Activated CD4-positive, alpha-beta T cell treated with anti-CD3 and anti-CD28 coated beads, Interleukin-2, amount 50 U/mL, for 24 hours (primary cell): ENCODE measurements at places on chromosomes 12 and 14.

DNA sequence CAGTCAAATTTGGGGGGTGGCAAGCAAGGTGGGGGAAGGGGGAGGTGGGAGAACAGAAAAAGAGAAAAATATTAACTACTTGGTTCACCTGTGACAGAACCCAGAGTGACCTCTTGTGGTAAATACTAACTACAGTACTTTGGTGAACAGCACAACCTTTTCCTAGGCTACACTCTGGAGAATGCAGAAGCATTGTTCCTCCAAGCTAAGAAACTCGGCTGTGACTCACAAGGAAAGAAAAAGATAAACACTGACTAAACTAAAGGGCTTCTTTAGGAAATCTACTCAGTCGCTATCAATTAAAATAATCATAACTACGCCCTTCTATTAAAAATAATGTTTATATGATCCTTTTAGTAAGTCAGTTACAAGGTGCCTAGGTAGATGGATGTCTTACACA is 5.4 kb downstream of the KCNH5 start:
- no peak for DNase-seq

DNA sequence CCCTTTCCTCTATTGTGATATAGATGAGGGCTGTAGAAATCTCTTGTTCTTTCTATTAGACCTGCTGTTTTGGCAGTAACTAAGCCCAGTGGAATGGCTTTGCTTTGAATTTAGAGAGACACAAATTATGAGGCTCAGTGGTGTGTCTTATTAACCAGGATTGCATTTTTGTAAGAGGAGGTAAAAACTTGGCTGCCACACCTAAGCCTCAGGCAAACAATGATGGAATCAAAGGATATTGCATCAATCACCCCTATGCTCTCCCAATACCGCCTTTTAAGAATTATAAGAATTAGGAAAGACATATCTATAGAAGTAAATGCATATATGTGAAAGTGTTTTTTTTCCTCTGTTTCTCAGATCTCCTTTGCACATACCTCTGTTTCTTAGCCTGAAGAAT is 63.3 kb downstream of the ACSS3 start:
- DNase-seq = no peak

GRCh38 chr14:104694991-104695659 is 5.7 kb downstream of the INF2 start:
- DNase-seq = no peak

- DNase-seq = no peak
These were observed 13.2 kb upstream of the TIGAR start for GRCh38 chr12:4307593-4308333.

GRCh38 chr12:26292596-26292995 is 97.2 kb downstream of the SSPN start:
- DNase-seq = no peak

DNA sequence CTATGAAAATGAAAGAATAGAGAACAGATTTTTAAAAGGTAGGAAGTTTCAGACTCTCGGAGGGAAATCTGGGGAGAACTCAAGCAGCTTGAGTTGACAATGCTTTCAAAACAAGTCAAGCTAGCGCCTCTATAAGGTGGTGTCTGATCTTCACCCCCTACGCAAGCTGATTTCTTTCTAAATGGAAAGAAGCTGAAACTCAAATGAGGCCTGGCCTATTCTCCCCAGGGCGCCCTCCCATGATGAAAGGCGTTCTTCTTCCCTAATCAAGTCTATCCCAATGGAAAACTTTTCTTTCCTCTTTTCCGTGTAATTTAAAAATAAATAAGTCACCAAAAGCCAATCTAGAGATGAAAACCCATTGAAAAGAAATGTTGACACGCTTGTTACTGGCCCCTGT is 20.6 kb downstream of the PTHLH start:
- DNase-seq = no peak

GRCh38 chr14:32980178-32980901 is 41.7 kb downstream of the NPAS3 start:
- DNase-seq = no peak

GRCh38 chr12:55746174-55746912 is 3.4 kb downstream of the GDF11 start:
- no peak for DNase-seq

DNA sequence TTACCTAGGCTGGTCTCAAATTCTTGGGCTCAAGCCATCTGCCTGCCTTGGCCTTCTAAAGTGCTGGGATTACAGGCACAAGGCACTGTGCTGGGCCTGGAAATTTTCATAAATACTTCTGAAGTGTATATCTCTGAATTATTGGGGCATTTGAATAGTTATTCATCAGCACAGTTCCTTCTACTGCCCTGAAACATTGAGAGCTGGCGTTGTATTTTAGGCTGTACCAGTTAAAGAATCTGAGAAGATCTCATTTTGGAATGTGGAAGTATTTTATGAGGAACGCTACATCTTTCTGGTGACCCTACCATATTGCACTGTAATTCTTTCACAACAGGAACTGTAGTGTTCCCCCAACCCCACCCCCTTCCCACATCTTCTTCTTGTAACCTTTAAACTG is 349.0 kb upstream of the RGS6 start:
- DNase-seq = no peak

DNA sequence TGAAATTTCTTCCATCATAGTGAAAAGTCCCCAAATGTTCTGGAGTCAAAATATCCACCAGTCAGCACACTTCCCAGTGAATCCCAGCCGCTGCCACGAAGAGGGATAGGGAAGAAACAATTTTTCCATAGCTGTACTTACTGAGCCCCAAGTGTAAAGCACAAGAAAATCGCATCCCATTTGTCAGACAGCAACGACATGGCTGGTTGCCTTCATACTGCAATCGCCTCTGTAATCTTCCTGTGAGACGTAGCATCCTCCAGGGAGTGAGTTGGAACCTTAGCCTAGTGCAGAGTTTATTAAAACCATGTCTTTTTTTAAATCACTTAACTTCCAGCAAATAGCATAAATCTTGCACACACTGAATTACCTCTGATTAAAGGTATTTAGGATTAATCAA is 56.8 kb downstream of the GNG2 start:
- DNase-seq = no peak

- DNase-seq = no peak
These were observed 3.5 kb downstream of the AICDA start for GRCh38 chr12:8609061-8609570.

DNA sequence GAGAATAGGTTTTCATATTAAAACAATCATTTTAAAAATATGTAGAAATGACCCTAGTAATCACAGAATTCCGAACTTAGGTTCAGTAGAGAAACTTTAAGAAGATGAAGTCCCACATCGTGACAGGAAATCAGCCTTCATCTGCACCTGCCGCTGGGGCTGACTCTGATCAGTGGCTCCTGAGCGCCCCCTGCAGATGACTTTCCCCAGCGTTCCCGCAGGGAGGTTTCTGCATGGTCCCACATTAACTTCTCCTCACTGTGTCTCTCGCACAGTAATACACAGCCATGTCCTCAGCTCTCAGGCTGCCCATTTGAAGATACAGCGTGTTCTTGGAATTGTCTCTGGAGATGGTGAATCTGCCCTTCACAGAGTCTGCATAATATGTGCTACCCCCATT is 1131.1 kb downstream of the TMEM121 start:
- peak; percentile 21 for DNase-seq

DNA sequence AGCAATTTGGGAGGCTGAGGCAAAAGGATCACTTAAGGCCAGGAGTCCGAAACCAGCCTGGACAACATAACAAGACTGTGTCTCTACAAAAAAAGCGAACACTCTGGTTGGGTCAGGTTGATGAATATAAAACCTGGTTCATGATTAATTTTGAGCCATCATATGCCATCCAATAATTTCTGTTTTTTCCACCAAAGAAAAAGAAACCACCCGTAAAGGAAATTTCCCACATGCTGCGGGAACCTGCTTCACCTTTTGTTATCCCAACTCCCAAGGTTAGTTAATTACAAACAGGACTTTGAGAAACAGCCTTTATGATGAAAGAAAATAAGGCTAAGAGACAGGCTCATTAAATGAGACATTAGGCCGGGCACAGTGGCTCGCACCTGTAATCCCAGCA is 24.1 kb upstream of the BICDL1 start:
- DNase-seq = no peak

- no peak for DNase-seq
These were observed 4.9 kb upstream of the SUSD6 start for GRCh38 chr14:69606258-69607184.

GRCh38 chr14:88140874-88141273 is 135.9 kb downstream of the GPR65 start:
- no peak for DNase-seq

- DNase-seq = no peak
These were observed 58.1 kb downstream of the STAB2 start for GRCh38 chr12:103645202-103645601.

- DNase-seq = peak; percentile 62
These were observed 87.4 kb downstream of the B4GALNT3 start for GRCh38 chr12:546920-547845.

DNA sequence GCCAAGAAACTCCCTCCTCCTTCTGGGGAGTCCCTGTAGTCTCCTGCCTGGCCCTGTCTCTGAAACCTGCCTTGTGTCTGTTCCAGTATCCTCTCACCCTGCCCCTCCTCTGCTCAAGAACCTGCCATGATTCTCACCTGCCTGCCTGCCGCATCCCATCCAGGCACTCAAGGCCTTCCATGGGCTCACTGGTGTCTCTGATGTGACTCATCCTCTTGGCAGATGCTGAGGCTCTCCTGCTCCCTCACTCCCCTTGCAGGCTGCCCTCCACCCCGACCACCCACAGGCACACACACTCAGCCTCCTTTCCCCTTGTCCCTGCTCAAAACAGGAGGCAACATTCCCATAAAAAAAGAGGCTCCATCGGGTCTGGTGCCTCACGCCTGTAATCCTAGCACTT is 5.8 kb upstream of the BEGAIN start:
- DNase-seq = no peak

DNA sequence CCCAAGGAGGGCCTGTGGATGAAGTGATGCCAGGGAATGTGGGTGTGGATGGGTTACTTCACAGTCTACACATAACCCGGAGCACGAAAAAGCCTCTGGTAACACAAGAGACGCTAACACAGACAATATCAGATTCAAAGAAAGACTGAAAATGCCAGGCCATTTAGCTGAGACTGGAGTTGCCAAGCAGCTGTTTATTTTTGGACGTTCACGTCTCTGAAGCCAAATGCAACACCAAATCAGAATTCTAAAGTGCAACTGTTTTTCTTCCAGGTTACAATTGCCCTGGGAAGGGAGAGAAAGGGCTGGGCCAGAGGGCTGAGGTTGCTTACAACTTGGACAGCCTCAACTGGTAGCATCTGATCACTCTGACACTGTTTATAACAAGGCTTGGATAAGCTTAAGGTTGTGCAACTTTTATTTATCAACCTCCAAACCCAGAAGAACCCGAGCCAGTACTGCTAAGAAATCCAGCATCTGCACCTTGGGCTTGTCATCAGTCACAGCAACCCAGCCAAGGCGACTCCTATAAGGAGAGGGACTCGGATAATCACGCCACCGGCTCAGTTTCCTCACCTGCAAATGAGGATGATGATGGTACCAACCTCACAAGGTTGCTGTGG is 24.8 kb downstream of the NUAK1 start:
- no peak for DNase-seq

DNA sequence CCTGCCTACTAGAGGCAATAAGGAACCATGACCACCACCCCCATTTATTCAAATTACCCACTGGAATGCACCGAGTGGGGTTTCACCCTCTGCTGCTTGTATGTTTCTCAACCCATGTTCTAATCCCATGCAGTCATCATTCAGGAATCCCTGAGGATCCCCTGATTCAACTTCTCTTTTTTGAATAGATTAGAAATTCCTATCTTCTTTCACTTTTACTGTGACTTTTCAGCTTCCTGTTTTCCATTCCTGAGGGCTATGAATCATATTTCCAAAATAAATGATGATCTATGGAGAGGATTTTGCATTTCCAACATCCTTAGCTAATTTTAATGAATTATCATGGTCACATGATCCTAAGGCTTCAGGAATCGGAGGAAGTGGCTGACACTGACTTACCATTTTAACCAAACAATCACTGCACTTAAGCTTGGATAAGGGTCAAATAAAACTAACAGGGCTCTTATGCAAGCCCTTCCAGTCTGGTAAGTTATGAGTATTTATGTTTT is 19.4 kb upstream of the P2RX4 start:
- no peak for DNase-seq

DNA sequence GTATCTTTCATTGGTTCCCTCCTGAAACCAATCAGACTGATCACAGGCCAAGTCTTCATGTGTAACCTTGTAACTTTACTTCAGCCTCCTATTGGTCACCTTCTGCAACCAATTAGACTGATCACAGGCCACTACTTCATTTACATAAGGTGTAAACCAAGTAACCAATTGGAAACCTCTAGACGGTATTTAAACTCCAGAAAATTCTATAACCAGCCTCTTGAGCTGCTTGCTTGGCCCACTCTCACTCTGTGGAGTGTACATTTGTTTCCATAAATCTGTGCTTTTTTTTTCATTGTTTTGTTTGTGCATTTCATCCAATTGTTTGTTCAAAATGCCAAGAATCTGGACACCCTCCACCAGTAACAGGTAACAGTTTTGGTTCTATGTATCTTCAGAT is 47.5 kb downstream of the EIF2S3B start:
- no peak for DNase-seq

GRCh38 chr14:97902630-97903029 is 1105.4 kb downstream of the VRK1 start:
- DNase-seq = no peak

- DNase-seq = no peak
These were observed 228.1 kb downstream of the CHST11 start for GRCh38 chr12:104684884-104685283.

GRCh38 chr12:107275530-107275929 is 182.2 kb upstream of the CRY1 start:
- DNase-seq = no peak

- DNase-seq = no peak
These were observed 12.9 kb downstream of the RIMBP2 start for GRCh38 chr12:130702966-130703732.

DNA sequence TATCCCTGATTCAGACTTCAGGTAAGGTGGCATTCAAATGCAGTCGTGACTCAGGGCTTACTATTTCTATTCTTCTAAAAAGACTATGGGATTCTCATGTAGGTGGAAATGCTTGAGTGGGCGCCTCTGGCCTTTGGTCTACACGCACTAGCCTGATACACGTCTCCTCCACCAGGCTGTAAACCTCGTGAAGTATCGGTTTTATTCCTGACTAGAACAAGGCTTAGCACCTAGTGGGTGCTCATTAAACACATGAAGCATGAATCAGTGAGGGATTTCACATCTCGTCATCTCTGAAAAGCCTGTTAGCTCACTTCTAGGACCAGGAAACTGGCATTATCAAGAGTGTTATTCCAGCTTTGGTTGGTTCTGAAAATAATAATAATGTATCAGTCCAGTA is 17.7 kb upstream of the HNF1A start:
- no peak for DNase-seq
